Activated CD4-positive, alpha-beta T cell treated with anti-CD3 and anti-CD28 coated beads for 48 hours (primary cell): ENCODE measurements at places on chromosomes 16 and 17.

GRCh38 chr16:56320811-56321558, 104.4 kb downstream of the AMFR start:
- DNase-seq, result no peak

DNA sequence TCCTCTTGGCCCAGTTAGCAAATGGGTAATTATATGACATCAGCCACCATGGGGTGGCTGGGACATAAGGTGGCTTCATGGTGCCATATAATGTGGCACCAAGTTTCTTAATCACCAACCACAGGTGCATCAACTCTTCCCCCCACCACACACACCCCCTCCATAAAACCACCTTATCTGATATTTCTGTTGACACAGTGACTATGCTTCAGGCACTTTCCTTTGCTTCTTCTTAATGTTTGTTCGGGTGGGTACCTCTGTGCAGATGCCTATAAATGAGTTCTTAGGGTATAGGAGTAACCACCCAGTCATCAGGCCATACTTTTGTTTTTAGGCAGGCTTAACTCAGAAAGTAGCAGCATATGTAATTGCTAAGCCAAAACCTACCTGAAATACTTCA, 29.5 kb downstream of the RNF43 start:
- DNase-seq, result peak; percentile 35

DNA sequence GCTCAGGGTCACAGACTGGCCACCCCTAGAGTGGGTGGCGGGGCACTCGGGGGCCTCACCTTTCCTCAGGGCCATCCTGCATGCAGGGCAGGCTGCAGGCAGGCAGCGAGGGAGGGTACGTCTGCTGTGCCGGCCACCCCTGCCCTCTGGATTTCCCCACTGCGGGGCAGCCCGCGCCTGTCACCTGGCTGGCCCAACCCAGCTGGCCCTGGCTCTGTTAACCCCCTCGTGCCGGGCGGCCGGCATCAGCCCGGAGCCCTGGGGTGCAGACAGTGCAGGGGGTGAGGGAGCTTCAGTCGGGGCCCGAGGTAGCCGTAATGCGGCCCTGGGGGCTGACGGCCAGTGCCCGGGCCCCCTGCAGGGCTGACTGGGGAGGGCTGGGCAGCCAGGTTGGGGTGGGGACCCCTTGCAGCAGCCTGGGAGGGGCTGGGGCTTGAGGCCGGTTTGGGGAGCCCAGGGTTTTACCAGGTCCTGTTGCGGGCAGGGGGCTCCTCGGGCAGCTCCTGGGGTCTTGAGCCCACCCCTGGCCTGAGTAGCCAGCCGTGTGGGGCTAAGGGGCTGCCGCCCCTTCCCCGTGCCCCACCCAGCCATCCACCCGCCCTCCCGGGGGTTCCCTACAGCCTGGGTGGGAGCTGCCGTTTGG, at the start of gene IGFALS:
IGFALS (minus strand) TSS at position 128 of the 643 bp plus-strand sequence; CDS start at position 75, 53 bp downstream.
- no peak for DNase-seq

DNA sequence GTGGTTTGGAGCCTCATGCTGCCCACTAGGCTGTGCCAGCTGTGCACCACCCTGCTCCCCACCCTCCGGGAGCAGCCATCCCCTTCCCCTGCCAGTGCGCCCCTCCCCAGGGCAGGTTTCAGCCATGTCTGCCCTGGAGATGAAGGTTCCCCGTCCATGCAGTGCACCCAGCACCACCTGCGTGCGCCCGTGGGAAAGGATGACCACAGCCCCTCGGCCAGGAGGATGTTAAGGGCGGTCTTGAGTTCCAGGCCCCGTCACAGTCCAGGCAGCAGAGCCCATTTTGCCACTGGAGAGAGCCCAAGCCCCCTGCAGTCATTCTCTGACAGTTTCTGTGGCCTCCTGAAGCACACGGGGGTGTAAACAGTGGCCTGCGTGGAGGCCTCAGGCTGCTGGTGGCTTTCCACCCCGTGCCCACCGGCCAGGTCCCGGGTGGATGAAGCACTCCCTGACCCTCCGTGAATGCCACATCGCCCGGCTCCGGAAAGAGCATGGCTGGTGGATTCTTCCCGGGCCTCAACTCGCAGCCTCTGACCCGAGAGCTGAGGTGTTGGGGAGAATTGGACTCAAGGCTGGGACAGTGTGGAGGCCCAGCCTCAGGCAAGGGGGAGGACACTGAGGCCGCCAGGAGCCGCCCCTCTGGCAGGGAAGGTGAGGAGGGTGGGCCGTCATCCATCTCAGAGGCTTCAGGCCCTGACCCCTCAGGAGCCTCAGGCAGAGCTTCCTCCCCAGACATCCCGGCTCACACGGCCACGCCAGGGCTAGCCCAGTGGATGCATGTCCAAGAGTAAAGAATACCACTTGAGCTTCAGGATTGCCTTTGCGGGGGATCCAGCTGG, 69.7 kb upstream of the CHMP6 start:
- no peak for DNase-seq
